Activated effector memory CD4-positive, alpha-beta T cell treated with Interleukin-2 at 50 U/mL for 16 hours (primary cell): ENCODE measurements at places on chromosomes 16 and 17.

DNA sequence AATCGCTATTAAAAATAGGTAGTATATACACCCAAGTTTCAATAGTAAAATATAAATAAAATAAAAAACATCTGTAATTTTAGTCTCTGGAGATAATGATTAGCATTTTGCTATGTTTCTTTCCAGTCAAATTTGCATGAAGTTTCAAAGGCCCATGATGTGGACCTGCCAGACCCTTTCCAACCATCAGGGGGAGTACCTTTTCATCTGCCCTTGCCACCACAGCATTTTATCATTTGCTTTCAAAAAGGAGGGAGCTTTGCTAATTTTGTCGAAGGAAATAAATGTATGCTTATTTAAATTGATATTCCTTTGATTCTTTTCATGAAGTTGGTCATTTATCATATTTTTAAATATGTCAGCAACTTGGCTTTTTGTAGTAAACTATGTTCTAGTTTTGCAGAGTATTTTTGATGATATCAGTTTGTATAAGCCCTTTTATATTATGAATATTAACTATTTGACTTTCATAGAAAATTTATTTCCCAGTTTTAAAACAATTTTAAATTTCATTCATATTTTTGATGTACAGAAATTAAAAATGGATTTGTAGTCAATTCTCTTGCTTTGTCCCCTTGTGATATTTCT, 115.2 kb upstream of the NETO2 start:
- no peak for DNase-seq

- DNase-seq: peak; percentile 80
Observed at GRCh38 chr16:15650019-15650697, at the start of gene NDE1. Gene NDE1, plus strand, starts transcription at chr16:15650245. Its CDS starts 14,534 bp downstream, at chr16:15664779.

- no peak for DNase-seq
Observed at GRCh38 chr17:42509841-42510240, 26.2 kb upstream of the NAGLU start.

- DNase-seq: no peak
Observed at GRCh38 chr17:63246344-63246743, 199.8 kb downstream of the CYB561 start.

GRCh38 chr16:75919664-75920063, 193.4 kb upstream of the CPHXL start:
- no peak for DNase-seq

DNA sequence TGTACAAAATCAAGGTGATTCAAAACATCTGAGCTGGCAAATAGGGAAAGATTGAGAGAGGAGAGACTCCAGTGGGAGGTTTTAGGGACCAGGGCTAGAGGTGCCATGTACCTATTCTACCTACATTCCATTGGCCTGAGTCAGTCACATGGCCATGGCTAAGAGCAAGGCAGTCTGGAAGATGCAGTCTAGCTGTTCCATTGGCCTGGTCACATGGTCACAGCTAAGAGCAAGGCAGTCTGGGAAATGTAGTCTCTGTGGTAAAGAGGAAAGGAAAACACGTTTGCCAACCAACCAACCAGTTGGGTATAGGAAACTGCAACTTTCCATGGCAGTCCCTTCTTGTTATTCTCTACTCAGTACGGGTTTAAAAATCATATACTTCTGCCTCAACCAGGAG, 369.1 kb downstream of the XYLT1 start:
- no peak for DNase-seq

- DNase-seq: no peak
Observed at GRCh38 chr16:35562471-35562870, 2103.1 kb downstream of the TP53TG3F start.

- no peak for DNase-seq
Observed at GRCh38 chr16:22787466-22788192, 26.3 kb upstream of the HS3ST2 start.

GRCh38 chr17:40556198-40556661, 9.0 kb downstream of the CCR7 start:
- DNase-seq: no peak
